ENCODE measurements at places on chromosomes 3 and 15.
A peak's percentile ranks its signal among the peaks of the same experiment; 100 is the strongest.

DNA sequence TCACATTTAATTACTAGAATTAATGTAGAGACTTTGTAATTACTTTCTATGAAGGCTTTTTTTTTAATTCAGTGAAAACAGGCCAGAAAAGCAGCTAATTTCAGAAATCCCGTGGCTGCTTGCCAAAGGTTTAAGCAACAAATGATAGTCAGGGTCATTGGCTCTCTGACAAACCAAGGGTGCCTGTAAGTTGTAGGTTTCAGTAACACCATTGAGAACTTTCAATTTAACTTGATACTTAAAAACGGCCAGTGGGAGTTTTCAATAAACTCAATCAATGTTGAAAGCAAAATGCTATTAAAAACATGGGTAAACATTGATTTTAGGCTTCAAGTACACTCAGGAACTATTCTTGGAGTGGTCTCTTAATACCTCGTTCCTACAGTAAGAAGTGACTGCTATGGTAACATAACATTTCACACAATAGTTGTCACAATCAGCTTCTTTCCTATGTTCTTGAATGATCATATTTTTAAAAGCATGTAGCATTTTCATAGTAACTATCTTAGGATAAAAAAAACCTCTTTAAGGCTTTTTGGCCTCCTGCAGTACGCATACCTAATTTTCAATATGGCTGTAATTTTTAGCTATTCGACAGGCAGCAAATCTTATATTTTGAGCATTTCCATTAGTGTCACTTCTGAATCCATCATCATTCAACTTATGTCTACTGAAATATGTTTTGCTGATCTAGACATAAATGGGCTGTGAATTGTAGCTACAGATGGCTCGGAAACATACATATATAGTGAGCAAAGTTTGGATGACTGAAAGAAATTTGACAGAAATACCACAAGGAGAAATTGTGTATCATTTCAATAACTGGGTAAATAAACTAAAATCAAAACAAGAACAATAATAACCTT is 592.1 kb upstream of the GBE1 start:
- no peak for DNase-seq

- DNase-seq, result no peak
Measured at GRCh38 chr15:64712353-64712752, 63.0 kb downstream of the RBPMS2 start.

- no peak for DNase-seq
Measured at GRCh38 chr3:13620281-13620680, 71.4 kb downstream of the FBLN2 start.

DNA sequence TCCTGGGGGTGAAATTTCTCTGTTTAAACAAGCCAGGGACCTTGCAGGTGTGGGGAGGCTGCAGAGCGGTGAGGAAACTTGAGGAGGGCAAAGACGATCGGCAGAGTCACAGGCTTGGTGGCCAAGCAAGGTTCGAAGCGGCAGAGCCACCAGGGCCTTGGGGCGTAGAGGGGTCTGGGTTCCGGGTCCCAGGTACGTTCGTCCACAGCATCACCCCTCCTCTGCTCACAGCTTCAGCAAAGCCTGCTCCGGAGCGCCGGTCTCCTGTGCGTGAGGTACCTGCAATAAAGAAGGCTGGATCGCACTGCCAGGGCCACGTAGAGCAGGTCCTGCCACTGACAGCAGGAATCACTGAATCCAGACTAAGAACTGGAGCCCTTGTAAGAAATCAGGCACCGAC is 66.8 kb upstream of the PCSK6 start:
- DNase-seq, result no peak

DNA sequence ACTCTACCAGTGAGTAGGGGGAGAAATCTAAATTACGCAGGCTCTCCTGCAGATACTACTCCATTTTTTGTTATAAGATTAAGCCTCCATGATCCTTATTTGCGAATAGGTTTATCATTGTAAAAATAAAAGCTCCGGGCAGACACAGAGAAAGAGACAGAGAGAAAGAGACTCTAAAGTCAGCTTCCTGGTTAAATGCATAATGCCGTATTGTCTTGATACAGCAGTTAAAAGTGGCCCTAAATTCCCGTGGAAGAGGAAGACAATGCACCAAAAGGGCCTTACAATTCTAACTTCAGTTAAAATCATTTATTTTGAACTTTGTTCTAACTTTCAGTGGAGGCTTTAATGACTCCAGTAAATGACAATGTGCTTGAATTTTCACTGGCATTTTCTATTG is 98.3 kb downstream of the SLC9A9 start:
- no peak for DNase-seq

DNA sequence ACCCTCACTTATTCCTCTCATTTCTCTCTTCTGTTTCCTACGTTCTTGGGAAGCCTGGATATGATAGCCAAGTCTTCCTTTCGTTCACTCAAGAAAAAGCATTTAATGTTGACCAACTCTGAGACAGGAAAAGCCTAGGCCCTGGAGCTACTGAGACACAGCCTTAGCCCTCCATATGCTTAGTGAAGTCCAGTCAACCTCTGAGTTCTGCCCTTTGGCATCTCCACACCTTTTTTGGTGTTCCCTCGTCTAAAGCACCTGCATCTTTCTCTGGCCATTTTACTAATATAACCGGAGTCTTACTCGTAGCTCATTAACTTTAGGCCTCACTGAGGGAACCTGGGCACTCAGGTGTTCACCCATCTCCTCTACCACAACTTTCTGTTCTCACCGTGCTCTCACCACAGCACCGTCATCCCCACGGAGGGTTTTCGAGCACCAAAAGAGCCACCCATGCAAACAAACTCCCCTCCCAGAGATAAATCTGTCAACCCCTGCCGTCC is 632 bp downstream of the MTHFS start:
- no peak for DNase-seq

- no peak for DNase-seq
Measured at GRCh38 chr15:91864664-91865063, 11.2 kb downstream of the SLCO3A1 start.

- no peak for DNase-seq
Measured at GRCh38 chr3:17050071-17050470, 165.3 kb downstream of the PLCL2 start.

- DNase-seq, result peak; percentile 69
Measured at GRCh38 chr3:12187448-12188327, 29.0 kb upstream of the TIMP4 start.

- no peak for DNase-seq
Measured at GRCh38 chr3:124773351-124774326, 43.4 kb downstream of the UMPS start.

DNA sequence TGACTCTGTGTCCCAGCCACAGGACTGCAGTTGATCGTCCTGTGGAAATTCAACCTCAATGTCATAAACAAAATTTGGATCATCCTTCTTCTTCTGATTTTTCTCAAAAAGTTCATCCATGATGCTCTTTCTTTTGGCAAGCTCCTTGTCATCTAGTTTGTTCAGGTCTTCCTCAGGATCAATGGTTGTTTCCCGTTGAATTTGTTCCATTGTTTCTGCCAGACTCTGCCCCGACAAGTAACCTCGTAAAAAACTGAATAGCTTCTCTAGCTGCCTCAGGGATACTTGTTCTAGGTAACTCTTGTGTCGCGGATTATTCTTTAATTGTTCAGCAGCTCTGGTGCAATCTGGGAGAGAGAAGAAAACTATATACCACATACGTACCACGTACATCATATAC is 4.5 kb downstream of the CEP19 start:
- DNase-seq, result no peak

DNA sequence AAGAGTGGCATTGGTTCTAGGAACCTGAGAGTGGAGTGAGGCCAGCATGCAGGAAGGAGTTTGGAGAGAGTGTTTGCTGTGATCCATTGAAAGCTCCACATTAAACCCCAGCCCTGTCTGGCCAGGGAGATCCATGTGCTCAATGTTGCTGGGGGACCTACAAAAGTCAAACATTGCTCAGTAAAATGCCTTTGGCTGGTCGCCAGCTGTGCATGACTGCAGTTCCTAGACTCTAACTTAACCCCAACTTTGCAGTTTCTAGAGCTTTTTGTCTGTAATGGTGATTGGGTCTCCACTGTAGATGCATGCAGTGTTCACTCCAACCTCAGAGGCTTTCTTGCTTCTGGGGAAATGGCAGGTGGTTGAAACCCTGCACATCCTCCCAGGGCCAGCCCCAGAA is 99.7 kb upstream of the ABHD17C start:
- DNase-seq, result no peak

DNA sequence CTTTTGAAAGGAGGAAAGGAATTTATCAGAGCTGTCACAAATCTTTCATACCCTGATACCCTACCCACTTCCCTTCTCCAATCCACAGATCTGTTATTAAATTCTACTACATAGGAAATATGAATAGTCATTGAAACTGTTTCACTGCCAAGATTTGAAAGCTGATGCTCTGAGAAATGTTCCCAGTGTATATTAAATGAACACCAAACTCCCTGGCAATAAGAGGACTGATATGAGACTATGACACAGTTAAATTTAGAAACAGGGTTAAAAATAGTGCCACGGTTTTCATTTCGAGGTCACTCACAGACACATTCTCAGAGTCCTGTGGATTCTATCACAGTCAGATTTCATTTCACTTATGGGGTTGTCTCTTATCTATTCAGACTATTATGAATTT is 27.2 kb upstream of the GBE1 start:
- no peak for DNase-seq
